IPS-NIHi11 (cell line): ENCODE measurements at places on chromosomes 3 and 15.

GRCh38 chr15:90683876-90684275 is 33.3 kb upstream of the BLM start:
- DNase-seq, result no peak

DNA sequence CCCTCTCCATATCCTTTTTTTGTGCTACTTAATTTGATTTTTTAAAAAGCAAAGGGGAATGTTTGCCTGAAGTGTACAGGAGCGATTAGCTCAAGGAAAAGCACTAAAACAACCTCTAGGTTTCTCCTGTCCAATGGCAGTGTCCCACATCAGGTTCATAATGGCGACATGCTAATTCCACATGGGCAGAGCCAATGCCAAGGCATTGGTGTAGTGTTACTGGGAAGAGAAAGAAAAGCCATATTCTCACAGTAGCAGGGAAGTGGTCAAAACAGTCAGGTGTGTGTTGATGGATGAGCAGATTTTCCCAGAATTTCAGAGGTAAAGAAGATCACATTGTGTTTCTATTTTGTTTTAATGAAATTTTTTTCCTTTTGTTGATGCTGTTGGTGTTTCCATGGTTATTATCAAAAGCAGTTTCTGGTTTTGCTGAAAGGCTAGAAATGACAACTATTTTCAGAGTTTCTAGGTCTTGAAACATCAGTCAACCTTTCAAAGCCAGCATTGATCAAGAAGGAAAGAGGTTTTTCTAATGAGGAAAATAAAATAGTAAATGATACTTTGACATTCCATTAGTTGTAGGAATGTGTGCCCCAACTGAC is 65.2 kb downstream of the FNDC3B start:
- peak; percentile 83 for DNase-seq

DNA sequence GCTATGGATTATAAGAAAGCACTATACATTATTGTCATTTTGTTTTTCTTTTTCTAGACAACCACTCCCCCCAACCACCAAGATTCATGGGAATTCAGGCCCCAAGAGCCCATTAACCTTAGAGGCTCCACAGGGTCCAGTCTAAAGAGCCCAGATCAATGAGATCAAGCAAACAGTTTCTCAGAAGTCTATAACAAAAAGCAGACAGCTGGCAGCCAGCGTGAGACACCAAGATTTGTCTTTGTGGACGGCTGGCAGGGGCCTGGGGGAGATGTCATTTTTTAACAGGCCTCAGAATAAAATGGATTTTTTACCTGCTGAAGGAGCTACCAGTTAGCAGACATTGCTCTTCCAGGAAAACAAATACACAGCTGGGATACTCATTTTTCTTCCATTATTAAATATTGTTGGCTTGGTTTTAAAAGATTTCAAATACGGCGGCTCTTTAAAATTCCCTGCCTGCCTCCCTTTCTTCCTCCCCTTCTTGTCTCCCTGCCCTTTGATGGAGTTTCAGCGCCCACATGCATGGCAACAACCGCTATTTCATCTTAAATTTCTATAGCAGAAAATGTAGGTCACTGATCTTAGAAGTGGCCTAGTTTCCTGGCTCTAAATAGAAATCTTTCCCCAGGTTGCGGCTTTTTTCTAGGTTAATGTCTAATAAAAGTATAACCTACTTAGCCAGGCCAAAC is 130.6 kb downstream of the FAM174B start:
- no peak for DNase-seq

- no peak for DNase-seq
These were observed 119.1 kb downstream of the OPA1 start for GRCh38 chr3:193711964-193712598.

DNA sequence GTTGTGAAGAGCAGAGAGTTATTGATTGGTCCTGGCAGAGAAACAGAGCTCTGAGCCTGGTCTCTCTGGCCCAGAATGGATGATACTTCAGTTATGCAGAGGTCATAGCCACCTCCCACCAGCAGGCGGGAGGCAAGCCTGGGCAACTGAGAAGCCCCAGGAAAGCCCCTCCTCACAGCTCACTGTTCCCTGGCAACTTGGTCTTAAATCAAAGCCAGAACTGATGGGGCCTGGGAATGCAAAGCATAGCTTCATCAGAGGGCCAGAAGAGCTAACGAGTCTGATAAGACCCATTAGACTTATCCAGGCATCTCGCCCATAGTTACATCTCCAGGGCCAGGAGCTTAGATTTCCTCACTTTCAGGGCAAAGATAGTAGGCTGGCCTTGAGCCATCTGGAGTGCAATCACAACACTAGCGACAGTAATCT is 5.5 kb upstream of the COLQ start:
- DNase-seq, result peak; percentile 82

GRCh38 chr3:148077318-148077923 is 620.3 kb upstream of the AGTR1 start:
- no peak for DNase-seq

- DNase-seq, result no peak
These were observed 94.3 kb downstream of the UACA start for GRCh38 chr15:70669006-70669602.
